ENCODE measurements at places on chromosomes 12 and 14. TPM values are rescaled to one million over a fixed set of nuclear protein-coding genes. Genes with fewer than 3 reads are reported as not detected.

Gene MSRB3
- 0.85 TPM for total RNA-seq

Gene CMKLR1
- 1.4 TPM for total RNA-seq

Gene IL23A
- 2.9 TPM for total RNA-seq

Gene DACT1
- total RNA-seq = 20.2 TPM

Gene FGF6
- total RNA-seq = not detected

Gene GPR68
- total RNA-seq = 0.28 TPM

Gene ZFHX2
- 26.2 TPM for total RNA-seq

Gene SOCS2
- 32.9 TPM for total RNA-seq

Gene LMNTD1
- total RNA-seq = not detected

Gene PSMA6
- total RNA-seq = 197 TPM

Gene NFE2
- total RNA-seq = 3.0 TPM

Gene SLC5A8
- total RNA-seq = 0.07 TPM

Gene NEUROD4
- total RNA-seq = not detected

Gene PSMD9
- total RNA-seq = 36.2 TPM

Gene LIN7A
- 8.6 TPM for total RNA-seq

Gene C12orf54
- total RNA-seq = not detected

Gene MGP
- total RNA-seq = 0.96 TPM

Gene CINP
- 39.5 TPM for total RNA-seq

Gene TMEM63C
- 8.8 TPM for total RNA-seq

Gene FAM186B
- 0.21 TPM for total RNA-seq

Gene ZC3H14
- total RNA-seq = 69.9 TPM

Gene CACNA2D4
- 0.46 TPM for total RNA-seq

Gene CABP1
- 10.7 TPM for total RNA-seq

All from WTC11 (cell line).